ELR (cell line): ENCODE measurements at places on chromosomes 11 and 22.

GRCh38 chr11:133015457-133015856 lies 516.8 kb downstream of the OPCML start:
- no peak for DNase-seq

- DNase-seq = no peak
Measured at GRCh38 chr11:95242845-95243605, 12.0 kb upstream of the SESN3 start.

- DNase-seq = no peak
Measured at GRCh38 chr11:65806979-65807378, 20.1 kb downstream of the OVOL1 start.

DNA sequence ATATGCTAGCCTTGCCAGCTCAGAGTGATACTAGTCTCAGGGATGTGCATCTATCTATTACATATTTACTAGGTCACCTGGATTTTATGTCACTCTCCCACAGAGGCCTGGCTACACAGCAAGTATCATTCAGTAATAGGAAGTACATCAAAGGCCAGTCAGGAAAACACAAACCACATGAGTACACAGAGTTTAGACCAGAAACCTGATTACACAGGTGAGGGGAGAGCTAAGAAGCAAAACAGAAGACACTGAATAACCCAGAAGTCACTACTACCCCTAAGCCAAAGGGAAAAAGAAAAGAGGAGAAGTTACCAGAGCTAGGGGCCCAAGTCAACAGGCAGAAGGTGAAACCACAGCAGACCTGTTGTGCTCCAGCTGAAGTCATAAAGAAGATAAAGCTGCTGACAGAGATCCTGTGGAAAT lies 13.3 kb downstream of the LPXN start:
- no peak for DNase-seq

DNA sequence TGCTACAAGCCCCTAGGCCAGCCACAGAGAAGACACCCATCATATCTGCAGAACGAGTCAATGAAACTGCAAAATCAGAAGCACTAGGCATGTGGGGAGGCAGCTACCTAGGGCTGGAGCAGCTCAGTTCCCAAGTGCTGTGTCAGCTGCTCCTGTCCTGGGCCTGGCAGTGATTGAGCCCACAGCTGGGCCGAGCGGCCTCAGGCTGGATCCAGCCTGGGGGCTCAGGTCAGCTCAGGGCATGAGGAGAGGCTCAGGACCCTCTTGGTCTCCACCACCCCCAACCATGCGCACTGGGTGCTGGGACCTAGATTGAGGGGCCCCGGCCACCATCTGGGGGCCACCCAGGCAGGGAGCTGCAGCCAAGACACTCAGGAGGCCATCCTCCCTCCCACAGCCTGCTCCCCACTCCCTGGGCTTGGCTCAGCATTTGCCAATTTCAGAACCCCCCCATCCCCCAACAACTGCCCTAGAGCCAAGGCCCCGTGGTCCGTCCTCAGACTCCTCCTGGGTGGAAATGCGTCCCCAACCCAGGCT lies 2.4 kb upstream of the TNNT3 start:
- no peak for DNase-seq
